Thoracic aorta (tissue), 2 donors: ENCODE measurements at places on chromosomes 5 and 9. TPM values are rescaled to one million over a fixed set of nuclear protein-coding genes. Genes with fewer than 3 reads are reported as not detected.

DNAH5 gene
- total RNA-seq: 0.68 TPM

AP3B1 gene
- 52.6 TPM for total RNA-seq

EQTN gene
- total RNA-seq: not detected

DNA sequence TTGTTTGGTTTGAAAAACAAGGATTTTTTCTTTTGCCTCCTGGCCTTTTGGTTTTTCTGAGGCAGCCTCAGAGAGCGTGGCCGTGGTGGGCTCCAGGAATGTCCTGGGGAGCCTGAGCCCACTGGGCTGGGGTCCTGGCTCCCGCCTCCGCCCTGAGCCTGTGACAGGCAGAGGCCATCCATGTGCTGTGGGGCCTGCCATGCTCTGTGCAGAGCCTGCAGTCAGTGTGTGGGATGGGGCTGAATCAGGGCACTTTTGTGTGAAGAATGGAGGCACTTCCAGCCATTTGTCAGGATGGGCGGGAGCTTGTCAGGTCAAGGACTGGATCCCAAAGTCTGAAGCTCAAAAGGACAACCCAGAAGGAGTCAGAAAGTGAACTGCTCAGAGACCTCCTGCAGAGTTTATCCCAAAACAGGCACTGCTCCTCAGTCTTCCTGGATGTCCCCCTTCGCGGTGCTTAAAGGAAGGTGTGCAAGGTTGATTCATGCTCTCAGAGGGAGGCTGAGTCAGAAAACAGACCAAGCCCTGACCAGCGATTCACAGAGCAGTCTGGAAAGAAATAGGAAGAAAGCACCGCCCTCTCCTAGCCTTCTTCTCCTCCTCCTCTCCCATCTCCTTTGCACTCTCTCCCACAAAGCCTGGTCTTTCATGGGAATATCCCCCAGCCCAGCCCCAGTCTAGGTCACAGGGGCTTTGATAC lies 53.2 kb downstream of the MVB12B start:
- DNase-seq: no peak
